ENCODE measurements at places on chromosomes 7 and 10.

DNA sequence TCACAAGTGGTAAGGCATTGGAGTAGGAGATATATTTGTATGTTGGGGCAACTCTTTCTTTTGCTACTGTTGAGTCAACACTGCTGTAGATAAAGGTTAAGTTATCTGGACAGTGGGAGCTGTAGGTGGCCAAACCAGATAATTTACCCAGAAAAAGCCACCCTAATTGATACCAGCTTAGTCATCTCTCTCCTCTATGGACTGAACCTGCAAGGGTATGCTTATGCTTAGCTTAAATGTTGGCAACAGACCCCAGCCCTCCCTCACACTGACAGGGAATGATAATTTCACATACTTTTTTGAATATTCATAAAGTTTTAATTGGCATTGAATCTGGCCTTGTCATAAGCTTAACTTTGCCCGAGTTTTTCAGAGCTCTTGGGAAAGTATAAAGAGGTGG lies 66.3 kb downstream of the CREB5 start:
- DNase-seq, result no peak

- DNase-seq, result no peak
These were observed 96.3 kb downstream of the JAZF1 start for GRCh38 chr7:28083998-28084985.

GRCh38 chr10:126972635-126973414 lies 67.6 kb downstream of the DOCK1 start:
- no peak for DNase-seq

- DNase-seq, result no peak
These were observed 3.2 kb upstream of the VSIR start for GRCh38 chr10:71776481-71776925.

- no peak for DNase-seq
These were observed 71.8 kb downstream of the SMURF1 start for GRCh38 chr7:99072126-99072525.

DNA sequence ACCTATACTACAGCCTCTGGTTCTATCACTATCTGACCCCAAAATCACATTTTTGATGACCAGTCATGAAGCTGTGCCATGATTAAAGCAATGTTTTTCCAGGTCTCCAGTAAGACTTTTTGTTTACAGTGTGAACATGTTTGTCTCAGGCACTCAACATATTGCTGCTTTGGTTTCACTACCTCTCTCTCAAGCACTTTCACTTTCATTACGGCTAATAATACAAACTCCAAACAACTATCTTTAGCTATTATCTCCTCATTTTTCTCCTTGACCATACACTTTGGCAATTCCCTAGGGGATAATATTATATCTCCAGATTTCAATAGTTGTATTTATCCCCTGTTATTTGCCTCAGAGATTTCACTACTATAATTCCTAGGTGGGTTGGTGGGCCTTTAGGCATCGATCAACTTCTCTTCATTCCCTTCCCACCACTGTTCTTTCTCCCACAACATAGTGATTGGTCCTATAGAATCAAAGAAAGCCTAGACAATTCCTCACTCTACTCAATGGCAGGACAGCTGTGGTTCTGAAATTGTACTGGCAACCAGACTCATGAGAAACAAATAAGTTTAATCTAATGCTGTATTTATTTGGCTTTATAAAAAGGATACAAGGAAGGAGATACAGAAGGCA lies 261.4 kb upstream of the ZWINT start:
- DNase-seq, result no peak

- DNase-seq, result no peak
These were observed 21.0 kb upstream of the ASB15 start for GRCh38 chr7:123580406-123581161.

DNA sequence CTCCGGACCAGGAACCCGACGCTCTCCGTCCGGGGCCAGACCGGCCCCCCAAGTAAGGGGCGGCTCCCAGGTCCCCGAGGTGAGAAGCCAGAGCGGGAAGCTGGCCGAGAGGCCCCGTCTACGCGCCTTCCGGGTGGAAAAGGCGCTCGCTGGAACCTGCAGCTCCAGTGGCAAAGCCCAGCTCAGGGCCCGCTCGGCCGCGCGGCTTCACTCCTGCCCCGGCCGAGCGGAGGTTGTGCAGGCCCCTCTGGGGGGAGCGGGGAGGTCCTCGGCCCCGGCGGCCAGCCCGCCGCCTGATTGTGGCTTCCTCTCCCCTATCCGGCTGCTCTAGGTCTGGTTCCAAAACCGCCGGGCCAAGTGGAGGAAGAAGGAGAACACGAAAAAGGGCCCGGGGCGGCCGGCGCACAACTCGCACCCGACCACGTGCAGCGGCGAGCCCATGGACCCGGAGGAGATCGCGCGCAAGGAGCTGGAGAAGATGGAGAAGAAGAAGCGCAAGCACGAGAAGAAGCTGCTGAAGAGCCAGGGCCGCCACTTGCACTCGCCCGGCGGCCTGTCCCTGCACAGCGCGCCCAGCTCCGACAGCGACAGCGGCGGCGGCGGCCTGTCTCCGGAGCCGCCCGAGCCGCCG lies 2.9 kb downstream of the UNCX start:
- DNase-seq, result no peak

DNA sequence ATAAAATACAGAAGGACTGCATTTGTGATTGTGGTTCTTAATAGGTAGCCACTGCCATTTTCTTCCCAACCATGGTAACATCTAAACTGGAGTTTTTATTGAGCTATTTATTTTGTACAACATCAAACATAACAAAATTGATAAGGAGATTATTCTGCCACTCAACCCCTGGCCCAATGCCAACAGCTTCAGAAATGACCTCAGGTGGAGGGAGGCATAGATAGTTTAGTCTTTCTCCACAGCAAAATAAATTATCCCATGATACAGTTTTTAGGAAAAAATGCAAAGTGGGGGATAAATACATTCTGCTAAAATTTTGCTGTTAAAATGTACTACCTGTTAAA lies 57.6 kb downstream of the LRRTM3 start:
- no peak for DNase-seq

- DNase-seq, result no peak
These were observed 48.4 kb upstream of the SEMA3C start for GRCh38 chr7:80967071-80967916.
